Activated CD4-positive, CD25-positive, alpha-beta regulatory T cell (primary cell): ENCODE measurements at places on chromosomes 6 and 20.

- no peak for DNase-seq
Observed at GRCh38 chr6:27318973-27319372, 6.9 kb upstream of the POM121L2 start.

DNA sequence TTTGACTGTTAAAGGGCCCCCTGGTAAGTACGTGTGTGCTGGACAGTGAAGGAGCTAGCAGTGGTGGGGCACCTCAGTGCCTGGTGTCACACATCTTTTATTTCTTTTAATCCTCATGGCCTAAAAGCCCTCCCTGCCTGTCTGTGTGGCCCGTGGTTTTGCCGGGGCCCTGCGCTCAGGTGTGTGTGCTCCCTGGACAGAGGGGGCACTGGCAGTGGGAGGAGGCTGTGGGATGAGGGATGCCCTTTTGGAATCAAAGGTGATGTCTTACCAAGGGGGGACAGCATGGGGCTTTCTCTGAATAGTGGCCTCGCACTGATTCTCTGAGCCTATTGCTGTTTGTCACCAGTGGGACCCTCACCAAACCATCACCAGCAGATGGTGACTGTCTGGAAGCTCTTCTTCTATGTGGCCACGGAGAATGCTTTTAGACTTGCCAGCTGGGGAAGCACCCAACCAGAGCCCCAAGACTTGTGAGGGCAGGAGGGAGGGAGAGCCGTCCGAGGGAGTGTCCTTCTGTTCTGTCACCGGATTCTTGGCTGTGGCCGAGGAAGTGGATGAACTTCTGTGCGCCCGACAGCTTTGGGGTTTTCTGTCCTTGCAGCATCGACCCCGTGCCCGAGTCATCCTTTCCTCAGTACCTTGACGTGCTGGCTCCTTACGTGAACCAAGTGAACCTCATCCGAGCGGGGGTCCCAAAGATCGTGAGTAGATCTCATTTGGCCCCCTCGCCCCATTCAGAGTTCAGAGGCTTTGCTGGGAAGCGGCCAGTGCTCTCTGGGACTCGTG, 18.1 kb downstream of the PNLDC1 start:
- no peak for DNase-seq

GRCh38 chr20:36471885-36472636, 69.3 kb upstream of the MYL9 start:
- no peak for DNase-seq

DNA sequence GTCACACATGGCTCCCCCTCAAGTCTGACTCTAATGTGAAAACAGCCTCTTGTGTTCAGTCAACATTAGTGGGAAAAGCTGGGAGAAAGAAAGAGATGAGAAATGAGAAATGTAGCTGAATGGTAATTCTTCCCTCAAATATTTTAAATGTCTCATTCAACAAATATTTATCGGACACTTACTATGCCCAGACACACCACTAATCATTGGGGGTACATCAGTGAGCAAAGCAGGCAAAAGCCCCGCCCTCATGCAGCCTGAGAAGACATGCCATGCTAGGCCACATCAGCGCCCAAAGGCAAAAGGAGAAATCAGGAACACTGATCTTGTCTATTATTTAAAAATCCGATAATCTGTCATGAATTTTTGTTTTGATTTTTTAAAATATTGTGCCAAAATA, 89.9 kb upstream of the ASF1A start:
- no peak for DNase-seq

DNA sequence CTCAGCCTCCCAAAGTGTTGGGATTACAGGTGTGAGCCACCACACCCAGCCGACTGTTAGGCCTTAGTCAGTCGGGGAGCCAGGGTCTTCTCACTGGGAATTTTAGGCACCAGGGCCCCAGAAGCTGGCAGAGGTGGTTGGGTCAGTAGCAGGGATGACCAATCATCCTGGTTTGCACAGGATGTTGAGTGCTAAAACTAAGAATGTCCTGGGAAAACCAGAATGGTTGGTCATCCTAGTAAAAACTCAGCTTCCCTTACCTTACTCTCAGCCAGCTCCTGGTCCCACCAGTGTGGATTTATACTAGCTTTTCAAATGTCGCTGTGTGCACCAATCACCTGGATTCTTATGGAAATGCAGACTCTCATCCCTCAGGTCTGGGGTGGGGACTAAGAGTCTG, 31.8 kb downstream of the KCNG1 start:
- no peak for DNase-seq

GRCh38 chr6:127403636-127404035, 55.6 kb downstream of the KIAA0408 start:
- DNase-seq, result no peak

DNA sequence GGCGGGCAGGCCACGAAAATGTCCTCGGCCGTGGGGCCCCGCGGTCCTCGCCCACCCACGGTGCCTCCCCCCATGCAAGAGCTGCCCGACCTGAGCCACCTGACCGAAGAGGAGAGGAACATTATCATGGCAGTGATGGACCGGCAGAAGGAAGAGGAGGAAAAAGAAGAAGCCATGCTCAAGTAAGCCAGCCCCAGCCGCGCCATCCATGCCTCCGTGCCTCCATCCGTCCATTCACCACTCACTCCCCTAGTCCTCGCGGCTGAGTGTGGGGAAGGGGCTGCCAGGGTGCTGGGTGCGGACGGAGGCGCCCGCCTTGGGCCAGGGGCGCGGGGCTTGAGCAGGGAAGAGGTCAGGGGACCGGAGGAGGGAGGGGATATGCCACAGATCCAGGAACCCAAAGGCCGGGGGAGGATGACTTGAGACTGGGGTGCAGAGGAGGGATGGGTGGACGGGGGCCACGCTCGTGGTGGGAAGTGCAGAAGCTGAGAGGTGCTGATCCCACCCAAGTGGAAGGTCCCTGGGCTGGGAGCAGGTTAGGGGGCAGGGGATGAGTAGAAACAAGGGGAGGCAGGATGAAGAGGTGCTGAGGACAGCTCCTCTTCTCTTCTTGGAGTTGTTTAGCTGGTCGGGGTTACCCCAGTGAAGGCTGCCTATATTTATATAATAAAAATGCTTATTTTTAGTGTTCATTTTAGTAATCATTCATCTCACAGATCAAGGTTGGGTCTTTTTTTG, 825 bp downstream of the RIMS1 start:
- DNase-seq, result no peak

GRCh38 chr6:35483490-35483889, 13.4 kb downstream of the TEAD3 start:
- DNase-seq, result no peak

- no peak for DNase-seq
Observed at GRCh38 chr6:45715508-45715803, 300.2 kb downstream of the CLIC5 start.

DNA sequence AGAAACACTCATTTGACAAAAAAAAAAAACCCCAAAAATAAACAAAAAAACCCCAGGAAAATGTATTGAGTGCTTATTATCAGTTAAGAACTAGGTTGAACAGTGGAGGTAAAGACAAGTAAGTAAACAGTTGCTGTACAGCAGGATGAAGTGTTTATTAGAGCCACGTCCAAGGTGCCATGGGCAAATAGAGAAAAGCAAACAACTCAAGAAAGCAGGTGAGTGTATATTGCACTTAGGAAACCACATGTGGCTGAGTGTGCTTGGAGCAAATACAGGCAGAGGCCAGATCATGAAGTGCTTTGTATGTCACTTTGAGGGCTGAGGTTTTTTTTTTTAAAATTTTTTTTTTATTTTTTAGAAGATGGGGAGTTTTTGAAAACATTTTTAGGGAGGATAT, 98.3 kb downstream of the MACROD2 start:
- DNase-seq, result no peak

DNA sequence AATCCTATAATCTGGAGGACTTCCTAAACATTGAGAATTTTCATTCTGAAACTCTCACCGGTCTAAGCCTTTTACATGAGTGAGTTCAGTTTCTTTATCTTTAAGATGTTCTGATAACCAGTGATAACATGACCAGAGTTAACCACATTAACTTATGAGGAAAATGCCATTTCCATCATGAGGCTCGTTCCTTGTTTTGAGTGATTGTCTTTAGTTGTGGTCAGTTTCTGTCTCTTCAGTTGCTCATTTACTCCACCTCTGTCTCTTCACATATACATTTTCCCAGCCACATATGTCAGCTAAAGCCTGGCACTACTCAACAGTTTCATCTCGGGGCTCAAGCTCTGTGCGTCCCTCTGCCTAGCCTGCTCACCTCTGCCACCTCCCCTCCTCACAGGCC, 70.4 kb downstream of the JAG1 start:
- DNase-seq, result no peak

GRCh38 chr6:127855542-127856159, 45.2 kb downstream of the THEMIS start:
- DNase-seq, result no peak
